Omental fat pad (tissue), 4 donors: ENCODE measurements at places on chromosomes 1 and 21. TPM values are rescaled to one million over a fixed set of nuclear protein-coding genes. Genes with fewer than 3 reads are reported as not detected.

The ADORA1 gene
- 4.3 TPM for total RNA-seq

The HRNR gene
- not detected for total RNA-seq

The C1orf141 gene
- total RNA-seq = not detected

The CHRNB2 gene
- 0.50 TPM for total RNA-seq

The CALML6 gene
- not detected for total RNA-seq

- DNase-seq = no peak
Measured at GRCh38 chr1:103898576-103899345, 149.1 kb downstream of the AMY1C start.

DNA sequence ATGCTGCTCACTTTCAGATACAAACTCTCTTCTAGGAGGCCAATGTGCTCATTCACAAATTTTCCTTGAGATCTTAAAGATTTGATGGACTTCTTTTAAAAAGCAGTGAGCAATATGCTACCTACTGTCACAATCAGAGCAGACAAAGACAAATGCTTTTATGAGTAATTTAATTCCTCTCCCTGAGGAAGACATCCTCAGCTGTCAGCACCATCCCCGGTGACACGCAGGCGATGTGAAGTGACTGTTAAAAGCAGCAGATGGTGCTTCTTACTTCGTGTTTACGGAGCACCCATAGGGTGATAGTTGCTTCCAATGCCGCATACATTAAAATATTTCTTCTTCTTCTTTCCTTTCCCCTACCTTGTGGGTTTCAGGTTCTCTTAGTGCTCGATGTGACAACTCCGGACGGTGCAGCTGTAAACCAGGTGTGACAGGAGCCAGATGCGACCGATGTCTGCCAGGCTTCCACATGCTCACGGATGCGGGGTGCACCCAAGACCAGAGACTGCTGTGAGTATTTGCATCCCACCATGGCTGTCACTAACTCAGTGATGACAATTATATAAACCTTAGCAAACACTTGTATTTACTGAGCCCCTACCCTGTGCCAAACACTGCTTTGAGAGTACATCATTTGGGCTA lies 29.1 kb downstream of the LAMC2 start:
- no peak for DNase-seq

GRCh38 chr1:32014199-32014947 lies 705 bp downstream of the KHDRBS1 start:
- DNase-seq = peak; percentile 28

DNA sequence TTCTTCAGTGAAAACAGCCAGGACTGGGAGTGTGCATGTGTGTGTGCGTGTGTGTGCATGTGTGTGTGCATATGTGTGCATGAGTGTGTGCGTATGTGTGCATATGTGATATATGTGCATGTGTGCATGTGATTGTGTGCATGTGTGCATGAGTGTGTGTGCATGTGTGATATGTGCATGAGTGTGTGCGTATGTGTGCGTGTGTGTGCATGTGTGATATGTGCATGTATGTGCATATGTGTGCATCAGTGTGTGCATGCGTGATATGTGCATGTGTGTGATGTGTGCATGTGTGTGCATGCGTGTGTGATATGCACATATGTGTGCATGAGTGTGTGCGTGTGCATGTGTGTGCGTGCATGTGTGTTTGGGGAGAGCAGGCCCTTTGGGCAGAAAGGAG lies 89.8 kb downstream of the ITPKB start:
- no peak for DNase-seq

GRCh38 chr1:155173478-155174323 lies at the start of gene TRIM46:
Gene TRIM46 (plus strand): TSS chr1:155173849. CDS start chr1:155173967, 118 bp downstream.
- no peak for DNase-seq
